ENCODE measurements at places on chromosomes 13 and 19.

GRCh38 chr19:5137571-5138124 lies 168.7 kb downstream of the KDM4B start:
- DNase-seq: no peak

- DNase-seq: no peak
Observed at GRCh38 chr19:5424192-5424973, 30.8 kb upstream of the ZNRF4 start.

GRCh38 chr13:43894438-43894837 lies 14.7 kb downstream of the LACC1 start:
- no peak for DNase-seq

- no peak for DNase-seq
Observed at GRCh38 chr13:112510002-112510780, 77.8 kb downstream of the TUBGCP3 start.

- DNase-seq: no peak
Observed at GRCh38 chr19:11377237-11377636, 2.8 kb downstream of the SWSAP1 start.

GRCh38 chr13:76792731-76793347 lies 93.4 kb downstream of the KCTD12 start:
- DNase-seq: no peak

Data from activated T-cell treated with anti-CD3 and anti-CD28 coated beads, Interleukin-2, amount 50 U/mL, for 4 hours (primary cell).